Renal cortical epithelial cell (primary cell): ENCODE measurements at places on chromosomes 7 and 10. TPM values are rescaled to one million over a fixed set of nuclear protein-coding genes. Genes with fewer than 3 reads are reported as not detected.
A peak's percentile ranks its signal among the peaks of the same experiment; 100 is the strongest.

The IL6 gene
- total RNA-seq, result 52.3 and 84.2 TPM in 2 replicates

GRCh38 chr10:77390481-77390891 lies 247.1 kb downstream of the KCNMA1 start:
- peak; percentile 32 for DNase-seq

- DNase-seq, result no peak
Observed at GRCh38 chr10:73641328-73642060, at the start of gene MYOZ1. Gene MYOZ1, minus strand, starts transcription at chr10:73641474. Its CDS starts 1,457 bp downstream, at chr10:73640017.

The SEMA3E gene
- 0.35 and 4.7 TPM in 2 replicates for total RNA-seq

The IKZF1 gene
- 2.4 TPM in 1 of 2 replicates, not detected in the other for total RNA-seq

- DNase-seq, result no peak
Observed at GRCh38 chr7:150620061-150620460, 12.1 kb downstream of the GIMAP6 start.

The FAM25G gene
- not detected in 2 replicates for total RNA-seq

GRCh38 chr10:16644146-16644545 lies 122.5 kb upstream of the C1QL3 start:
- DNase-seq, result peak; percentile 43

DNA sequence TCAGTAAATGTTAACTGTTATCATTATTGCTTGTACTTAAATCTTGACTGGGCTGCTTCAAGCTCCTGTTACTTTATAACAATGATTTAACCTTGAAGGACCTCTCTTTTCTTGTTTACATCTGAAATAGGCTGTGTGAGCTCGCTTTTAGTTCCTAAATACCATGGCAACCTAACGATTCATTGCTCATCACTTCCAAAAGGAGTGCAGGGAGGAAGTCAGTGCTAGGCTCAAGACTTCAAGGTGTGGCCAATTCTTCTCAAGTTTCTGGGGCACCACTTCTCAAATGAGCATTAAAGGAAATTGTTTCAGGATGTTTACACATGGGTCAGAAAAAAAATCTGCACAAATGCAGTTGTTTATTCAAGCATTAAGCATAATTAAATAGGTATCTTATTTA lies 284.2 kb downstream of the MTERF1 start:
- DNase-seq, result peak; percentile 25

The JAKMIP3 gene
- total RNA-seq, result 0.10 TPM in 1 of 2 replicates, not detected in the other

DNA sequence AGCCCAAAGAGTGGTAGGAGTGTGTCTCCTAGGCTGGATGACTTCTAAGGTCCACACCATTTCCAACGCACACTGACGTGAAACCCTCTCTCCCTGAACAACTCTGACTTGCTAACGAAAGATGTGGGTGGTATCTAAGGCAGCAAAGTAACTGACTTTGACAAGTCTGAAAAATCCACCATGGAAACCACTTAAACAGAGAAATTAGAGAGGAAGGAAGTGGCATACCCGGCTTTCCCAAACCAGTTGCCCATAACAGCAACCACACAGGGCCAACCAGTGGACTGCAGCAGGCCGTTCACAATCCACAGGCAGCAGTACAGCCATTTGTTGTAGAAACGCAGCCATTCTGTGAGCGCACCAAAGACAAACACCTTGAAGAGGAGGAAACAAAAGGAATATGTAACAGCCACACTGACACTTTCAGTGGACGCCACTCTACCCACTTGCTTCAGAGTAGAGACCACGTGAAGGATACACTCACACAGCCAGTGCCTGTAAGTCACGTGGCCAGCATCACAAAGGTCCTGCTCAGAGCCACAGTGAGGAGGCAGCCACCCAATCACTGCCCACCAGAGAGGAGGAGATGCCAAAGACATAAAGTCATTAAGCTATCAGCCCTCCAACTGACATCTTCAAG lies 39.8 kb downstream of the SLC37A3 start:
- DNase-seq, result no peak

DNA sequence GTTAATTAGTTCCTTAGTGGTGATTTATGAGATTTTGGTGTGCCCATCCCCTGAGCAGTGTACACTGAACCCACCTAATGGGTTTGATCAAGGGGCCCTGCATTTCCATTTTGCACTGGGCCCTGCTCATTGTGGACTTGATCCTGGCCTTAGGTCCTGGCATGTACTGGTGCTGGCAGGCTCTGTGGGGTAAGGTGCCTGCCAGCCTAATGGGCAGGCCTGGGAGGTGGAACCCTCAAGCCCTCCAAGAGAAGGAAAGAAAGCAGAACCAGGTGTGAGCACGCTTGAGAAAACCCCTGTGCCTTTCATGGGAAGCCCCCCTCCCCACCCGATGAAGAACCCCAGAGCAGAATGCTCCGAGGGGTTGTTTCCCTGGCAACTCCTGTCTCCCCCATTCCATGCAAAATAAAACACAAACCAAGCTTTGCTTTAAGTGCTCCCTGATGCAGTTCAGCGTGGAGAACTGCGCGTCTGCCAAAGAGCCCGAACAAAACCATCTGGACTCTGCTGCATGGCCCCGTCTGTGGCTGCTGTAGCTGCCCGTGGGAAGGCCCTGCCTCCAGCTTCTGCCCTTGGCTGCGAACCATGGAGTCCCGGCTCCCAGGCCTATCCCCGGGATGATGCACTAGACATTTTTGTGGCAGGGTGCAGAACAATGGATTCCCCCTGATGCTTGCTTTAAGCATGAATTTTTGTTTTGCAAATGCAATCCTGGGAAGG lies 123.3 kb downstream of the PRPF18 start:
- DNase-seq, result peak; percentile 37

The CHRM2 gene
- under 0.01 TPM in 1 of 2 replicates, not detected in the other for total RNA-seq

- no peak for DNase-seq
Observed at GRCh38 chr7:135248546-135248945, 14.9 kb downstream of the STRA8 start.

DNA sequence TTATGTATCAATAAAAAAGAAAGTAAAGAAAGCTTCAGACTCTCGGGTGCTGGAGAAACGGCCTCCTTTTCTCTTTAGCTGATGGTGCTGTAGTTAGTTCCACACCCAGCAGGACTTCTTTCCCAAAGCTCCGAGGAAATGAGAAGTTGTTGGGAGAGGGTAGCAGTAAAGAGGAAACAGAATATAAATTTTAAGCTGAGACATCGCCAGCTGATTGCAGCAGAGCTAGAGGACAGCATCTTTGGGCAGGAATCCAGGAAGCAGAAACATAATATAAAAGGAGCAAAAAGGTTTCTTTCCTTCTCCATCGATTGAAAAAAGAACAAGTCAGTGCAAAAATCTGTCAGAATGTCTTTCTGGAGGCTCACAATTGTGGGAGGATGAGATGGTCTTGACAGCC lies 616.9 kb upstream of the FOXK1 start:
- DNase-seq, result no peak

The BET1 gene
- 55.0 and 63.0 TPM in 2 replicates for total RNA-seq

The PIP4K2A gene
- total RNA-seq, result 24.1 and 42.5 TPM in 2 replicates

The LRIT2 gene
- total RNA-seq, result not detected in 2 replicates

GRCh38 chr10:47240173-47240572 lies 59.8 kb upstream of the GDF10 start:
- no peak for DNase-seq

The PRSS37 gene
- not detected in 2 replicates for total RNA-seq

The PPP1R9A gene
- total RNA-seq, result 32.8 and 56.6 TPM in 2 replicates

DNA sequence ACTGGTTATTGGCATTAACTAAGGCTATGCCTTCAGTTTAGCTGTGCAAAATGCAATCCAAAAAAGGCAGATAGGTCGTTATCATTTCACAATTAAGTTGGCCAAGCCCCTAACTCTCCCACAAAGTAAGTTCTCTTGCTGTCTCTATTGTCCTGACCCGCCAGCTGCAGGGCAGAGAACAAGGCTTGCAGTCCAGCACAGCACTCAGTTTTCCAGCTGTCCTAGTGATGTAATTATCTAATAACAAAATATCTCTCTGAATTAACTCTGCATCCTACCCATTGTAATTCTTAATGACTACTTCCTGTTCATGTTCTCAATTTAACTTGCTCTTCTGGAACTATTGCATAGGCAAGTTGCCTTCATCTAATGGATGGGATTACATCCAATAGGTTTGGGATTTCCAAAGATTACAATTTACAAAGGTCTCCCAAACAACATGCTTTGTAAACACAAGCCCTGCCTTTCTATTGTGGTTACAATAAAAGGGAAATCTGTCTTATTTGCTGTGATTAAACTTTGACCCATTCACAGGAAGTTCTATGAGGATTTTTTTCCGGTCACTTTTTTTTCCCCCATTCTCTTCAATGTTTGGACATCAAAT lies 55.2 kb downstream of the CDK6 start:
- DNase-seq, result no peak

GRCh38 chr10:5904227-5904626 lies 14.2 kb downstream of the FBH1 start:
- no peak for DNase-seq

- peak; percentile 50 for DNase-seq
Observed at GRCh38 chr7:3592401-3593134, 291.5 kb downstream of the SDK1 start.

The GRM3 gene
- total RNA-seq, result not detected in 2 replicates

DNA sequence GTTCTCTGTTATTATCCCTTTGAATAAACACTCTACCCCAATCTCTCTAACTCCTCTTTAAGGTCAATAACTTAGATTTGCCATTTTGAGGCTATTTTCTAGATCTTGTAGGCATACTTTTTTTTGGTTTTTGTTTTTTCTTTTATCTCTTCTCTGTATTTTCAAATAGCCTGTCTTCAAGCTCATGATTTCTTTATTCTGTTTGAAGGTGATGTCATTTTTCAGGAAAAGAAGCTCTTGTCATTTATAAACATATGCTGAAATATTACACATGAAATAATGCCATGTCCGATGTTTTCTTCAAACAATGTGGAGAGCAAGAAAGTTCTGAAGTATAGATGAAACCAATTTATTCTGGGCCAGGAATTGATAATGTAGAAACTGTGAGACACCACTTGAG lies 57.5 kb upstream of the CABCOCO1 start:
- DNase-seq, result no peak

- DNase-seq, result peak; percentile 51
Observed at GRCh38 chr7:91517201-91517785, 253.1 kb downstream of the FZD1 start.

DNA sequence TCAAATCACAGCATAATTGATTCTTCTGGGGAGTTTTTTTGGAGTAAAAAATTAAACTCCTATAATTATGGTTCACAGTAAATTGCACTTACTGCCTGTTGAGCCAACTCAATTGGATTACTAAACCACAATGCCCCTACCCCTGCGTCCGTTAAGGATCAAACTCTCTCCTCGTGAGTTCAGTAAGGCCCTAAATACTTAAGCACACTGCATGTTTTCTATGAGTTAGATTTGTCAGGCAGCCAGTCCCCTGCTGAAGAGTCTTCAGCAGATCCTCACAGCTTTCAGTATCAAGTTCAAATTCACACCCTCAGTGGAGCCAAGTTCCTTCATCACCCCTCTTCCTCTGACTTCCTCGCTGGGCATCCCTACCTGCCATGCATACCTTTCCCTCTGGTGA lies 275.0 kb upstream of the BMPER start:
- no peak for DNase-seq
